ENCODE measurements at places on chromosomes 4 and X. TPM values are rescaled to one million over a fixed set of nuclear protein-coding genes. Genes with fewer than 3 reads are reported as not detected.

The SMIM10 gene
- 14.2 TPM for total RNA-seq

The TEX13D gene
- total RNA-seq = not detected

The TCEAL6 gene
- not detected for total RNA-seq

The EPGN gene
- total RNA-seq = 4.3 TPM

The LDB2 gene
- total RNA-seq = 104 TPM

The PRRG3 gene
- 64.3 TPM for total RNA-seq

The SLC6A14 gene
- 0.18 TPM for total RNA-seq

The COX18 gene
- 12.5 TPM for total RNA-seq

The STARD8 gene
- 24.2 TPM for total RNA-seq

The QRFPR gene
- not detected for total RNA-seq

The SYNPO2 gene
- 113 TPM for total RNA-seq

The HSFX3 gene
- total RNA-seq = not detected

The IBSP gene
- not detected for total RNA-seq

The AGTR2 gene
- total RNA-seq = not detected

The LRP2BP gene
- total RNA-seq = 4.9 TPM

The TMPRSS11D gene
- total RNA-seq = not detected

The RPL10 gene
- total RNA-seq = 2,095 TPM

The IL15 gene
- total RNA-seq = 11.5 TPM

Measured in sciatic nerve (tissue), 2 donors.